Immature natural killer cell (primary cell): ENCODE measurements at places on chromosomes 12 and 14. TPM values are rescaled to one million over a fixed set of nuclear protein-coding genes. Genes with fewer than 3 reads are reported as not detected.

CELA1 gene
- polyA plus RNA-seq: 0.37 TPM

MGST1 gene
- polyA plus RNA-seq: 9.1 TPM

NDRG2 gene
- 40.0 TPM for polyA plus RNA-seq

MIP gene
- 0.25 TPM for polyA plus RNA-seq

ARID4A gene
- 13.3 TPM for polyA plus RNA-seq

DNA sequence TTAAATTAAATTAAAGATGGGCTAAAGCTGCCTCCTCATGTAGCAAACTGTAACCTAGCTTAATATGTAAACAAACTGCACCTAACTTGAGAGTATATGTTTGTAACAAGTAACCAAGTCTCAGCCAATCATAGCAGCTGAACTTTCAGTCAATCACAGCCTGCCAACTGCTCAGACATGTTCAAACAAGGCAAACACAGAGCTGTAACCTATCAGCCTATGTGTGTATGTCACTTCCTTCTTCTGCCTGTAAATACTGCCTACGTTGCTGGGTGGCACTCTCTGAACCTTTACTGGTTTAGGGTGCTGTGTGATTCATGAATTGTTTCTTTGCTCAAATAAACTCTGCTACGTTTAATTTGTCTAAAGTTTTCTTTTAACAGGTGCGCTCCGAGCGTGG, 2.9 kb downstream of the SERPINA6 start:
- no peak for DNase-seq
- H3K36me3 ChIP-seq: no peaks in the 10 kb centered on the region
- H3K27me3 ChIP-seq: peaks cover 2% of the 10 kb centered on the region
- H3K4me3 ChIP-seq: no peak overlapping the region
- no peaks in the 10 kb centered on the region for H3K4me1 ChIP-seq

DNA sequence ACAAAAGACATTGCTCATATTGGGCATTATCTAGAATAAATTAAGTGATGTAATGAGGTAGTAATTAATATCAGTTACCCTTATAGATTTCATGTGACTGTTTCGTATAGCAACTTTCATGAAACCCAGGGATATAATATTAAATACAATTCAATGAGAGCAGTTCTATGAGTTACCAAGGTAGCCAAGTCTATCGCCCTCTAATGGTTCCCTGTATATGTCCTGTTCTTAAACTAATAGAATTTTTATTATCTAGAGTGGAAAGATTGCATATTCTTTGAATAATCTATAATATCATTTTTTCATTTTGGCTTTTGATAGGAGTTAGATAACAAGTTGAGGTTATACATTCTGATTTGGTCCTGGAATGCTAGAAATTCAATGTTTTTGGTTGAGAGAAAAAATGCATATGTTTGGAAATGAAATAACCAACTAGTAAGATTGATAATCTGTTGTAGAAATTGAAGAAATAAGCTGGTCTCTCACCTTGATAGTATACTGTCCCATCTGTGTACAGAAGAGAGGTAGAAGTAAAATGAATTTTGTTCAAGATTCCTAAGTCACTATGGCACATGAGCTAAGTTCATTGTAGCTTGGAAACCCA, 59.7 kb downstream of the SCFD1 start:
- no peak overlapping the region for H3K27ac ChIP-seq
- peaks cover 2% of the 10 kb centered on the region for H3K4me1 ChIP-seq
- H3K4me3 ChIP-seq: no peak overlapping the region
- no peaks in the 10 kb centered on the region for H3K27me3 ChIP-seq
- DNase-seq: no peak

DNA sequence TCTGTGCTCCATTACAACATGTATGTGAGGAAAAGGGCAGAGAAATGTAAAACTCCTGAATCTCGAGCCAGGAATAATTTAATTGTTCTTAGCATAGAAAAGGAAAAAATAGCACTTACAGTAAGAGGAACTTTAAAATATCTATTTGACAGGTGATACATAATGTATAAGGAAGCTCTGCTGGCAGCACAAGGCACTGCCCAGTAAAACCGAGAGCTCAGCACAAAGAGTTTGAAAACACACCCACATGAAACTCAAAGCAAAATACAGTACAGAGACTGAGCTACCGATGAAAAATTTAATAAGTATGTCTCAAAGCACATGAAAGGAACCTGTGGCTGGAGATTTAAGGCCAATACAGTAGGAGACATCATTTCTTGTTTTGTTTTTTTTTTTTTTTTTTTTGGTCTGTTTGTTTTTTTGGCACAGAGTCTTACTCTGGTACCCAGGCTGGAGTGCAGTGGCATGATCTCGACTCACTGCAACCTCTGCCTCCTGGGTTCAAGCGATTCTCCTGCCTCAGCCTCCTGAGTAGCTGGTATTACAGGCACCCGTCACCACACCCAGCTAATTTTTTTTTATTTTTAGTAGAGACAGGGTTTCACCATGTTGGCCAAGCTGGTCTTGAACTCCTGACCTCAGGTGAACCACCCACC, 19.2 kb downstream of the CLIP1 start:
- H3K36me3 ChIP-seq: peaks cover 3% of the 10 kb centered on the region
- H3K4me1 ChIP-seq: peaks cover 21% of the 10 kb centered on the region
- no peaks in the 10 kb centered on the region for H3K27me3 ChIP-seq
- no peak overlapping the region for H3K4me3 ChIP-seq
- no peak overlapping the region for H3K27ac ChIP-seq

GRCh38 chr14:28577187-28577586, 189.4 kb upstream of the FOXG1 start:
- no peaks in the 10 kb centered on the region for H3K27me3 ChIP-seq
- H3K27ac ChIP-seq: no peak overlapping the region
- DNase-seq: no peak

- H3K4me1 ChIP-seq: no peaks in the 10 kb centered on the region
- no peak overlapping the region for H3K4me3 ChIP-seq
- no peaks in the 10 kb centered on the region for H3K36me3 ChIP-seq
- H3K27me3 ChIP-seq: peaks cover 2% of the 10 kb centered on the region
These were observed 27.3 kb downstream of the NTF3 start for GRCh38 chr12:5459051-5459782.

DNA sequence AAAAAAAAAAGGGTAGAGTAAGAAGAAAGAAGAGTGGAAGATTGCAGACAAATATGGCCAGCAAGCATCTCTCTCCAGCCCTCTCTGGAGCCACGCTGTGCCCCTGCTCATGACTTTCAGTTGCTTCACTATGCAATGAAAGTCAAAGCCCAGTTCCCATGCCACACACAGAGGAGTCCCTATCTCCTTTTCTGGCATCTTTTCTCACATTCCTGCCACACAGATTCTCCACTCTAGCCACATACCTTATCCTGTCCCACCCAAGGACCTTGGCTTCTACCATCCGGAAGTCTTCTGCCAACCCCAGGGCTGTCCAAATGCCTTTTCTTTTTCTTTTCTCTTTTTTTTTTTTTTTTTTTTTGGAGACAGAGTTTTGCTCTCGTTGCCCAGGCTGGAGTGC, 39.3 kb upstream of the CAPRIN2 start:
- H3K4me1 ChIP-seq: peaks cover 26% of the 10 kb centered on the region
- H3K27me3 ChIP-seq: peaks cover 4% of the 10 kb centered on the region
- peak overlapping the region; percentile 53 for H3K4me3 ChIP-seq
- peak overlapping the region; percentile 55 for H3K27ac ChIP-seq

DNA sequence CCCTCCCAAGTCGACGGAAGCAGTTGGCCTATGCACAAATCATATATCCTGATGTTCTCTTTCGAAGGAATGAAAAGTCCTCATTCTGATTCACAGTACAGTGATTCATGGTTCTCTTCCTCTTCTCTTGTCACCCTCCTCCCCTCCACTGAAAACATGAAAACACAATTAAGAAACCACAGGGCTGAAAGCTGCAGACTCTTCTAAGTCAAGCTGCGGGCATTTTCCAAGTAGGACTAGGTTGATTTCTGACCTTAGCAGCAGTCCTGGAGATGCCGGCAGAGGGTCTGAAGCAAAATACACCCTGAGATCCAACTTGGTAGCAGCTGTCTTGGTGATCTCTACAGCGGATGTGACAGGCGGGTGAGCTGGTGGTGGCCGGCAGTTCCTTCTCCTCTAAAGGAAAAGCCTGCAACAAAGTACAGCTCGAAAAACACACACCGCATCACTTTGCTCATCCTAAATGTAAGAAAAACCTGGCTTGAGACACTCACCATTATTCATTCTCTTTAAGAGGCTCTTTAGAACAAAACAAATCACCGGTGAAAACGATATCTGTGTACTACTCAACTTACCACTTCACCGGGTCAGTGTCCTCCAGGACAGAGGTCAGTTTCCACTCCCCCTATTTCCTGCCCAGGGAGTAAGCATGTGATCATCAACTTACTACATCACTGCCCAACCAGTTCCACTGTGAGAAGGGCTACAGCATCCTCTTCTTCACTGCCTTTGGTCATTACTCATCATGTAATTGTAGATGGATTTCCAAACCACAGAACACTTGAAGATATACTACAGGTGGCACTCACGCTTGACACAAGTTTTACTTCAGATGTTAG, 6.0 kb downstream of the TMCC3 start:
- no peaks in the 10 kb centered on the region for H3K36me3 ChIP-seq
- peak; percentile 32 for DNase-seq
- H3K27ac ChIP-seq: peak overlapping the region; percentile 78
- H3K4me3 ChIP-seq: peak overlapping the region; percentile 90
- H3K4me1 ChIP-seq: peaks cover 83% of the 10 kb centered on the region

- no peak overlapping the region for H3K27ac ChIP-seq
- no peak overlapping the region for H3K4me3 ChIP-seq
- DNase-seq: no peak
- H3K27me3 ChIP-seq: peaks cover 19% of the 10 kb centered on the region
- H3K36me3 ChIP-seq: no peaks in the 10 kb centered on the region
- H3K4me1 ChIP-seq: peaks cover 26% of the 10 kb centered on the region
These were observed 24.5 kb downstream of the NELL2 start for GRCh38 chr12:44851586-44851985.

DNA sequence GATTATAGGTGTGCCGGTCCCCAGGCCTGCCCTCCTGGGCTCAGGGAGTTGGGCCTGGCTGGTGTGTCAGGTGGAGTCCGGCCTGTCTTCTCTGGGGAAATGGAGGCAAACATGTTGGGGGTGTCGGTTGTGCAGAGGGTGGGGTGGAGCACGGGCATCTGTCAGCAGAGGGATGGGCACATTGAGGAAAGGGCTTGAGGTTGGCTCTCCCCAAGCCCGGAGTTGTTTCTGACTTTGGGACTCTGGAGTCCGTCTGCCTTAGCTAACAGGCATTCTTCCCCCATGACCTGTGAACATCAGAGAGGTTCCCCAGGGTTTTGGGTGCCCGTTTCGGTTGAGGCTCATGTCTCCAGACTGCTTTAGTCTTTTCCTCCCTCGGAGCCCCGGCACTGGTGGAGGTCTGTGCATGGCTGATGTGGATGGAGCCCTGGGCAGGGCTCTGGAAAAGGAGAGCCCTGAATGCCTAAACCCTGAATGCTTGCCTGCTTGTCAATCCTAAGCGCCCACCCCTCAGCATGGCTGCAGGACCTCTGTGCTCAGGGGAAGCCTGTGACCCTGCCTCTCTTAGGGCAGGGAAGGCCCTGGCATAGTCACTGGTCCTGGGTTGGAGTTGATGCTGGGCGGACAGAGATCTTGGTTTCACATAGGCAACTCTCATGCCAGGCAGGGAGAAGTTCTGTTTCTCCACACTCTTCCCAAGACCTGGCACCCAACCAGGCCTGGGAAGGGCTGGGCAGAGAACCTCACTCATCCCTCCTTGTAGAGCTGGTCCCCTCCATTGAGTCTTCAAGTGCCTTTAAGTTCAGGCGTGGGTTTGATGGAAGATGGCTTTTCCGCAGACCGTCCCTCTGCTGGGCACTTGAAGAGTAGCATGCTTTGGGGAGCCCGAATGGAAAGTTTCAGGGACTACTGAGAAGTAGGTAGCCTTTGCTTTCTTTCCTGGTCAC, 12.9 kb downstream of the NYNRIN start:
- peaks cover 2% of the 10 kb centered on the region for H3K27me3 ChIP-seq
- no peak overlapping the region for H3K27ac ChIP-seq
- DNase-seq: no peak
- H3K36me3 ChIP-seq: no peaks in the 10 kb centered on the region
- H3K4me1 ChIP-seq: no peaks in the 10 kb centered on the region

GRCh38 chr12:131628023-131628740, 82.7 kb upstream of the SFSWAP start:
- no peak for DNase-seq
- peak overlapping the region; percentile 42 for H3K4me3 ChIP-seq
- H3K27me3 ChIP-seq: peaks cover 37% of the 10 kb centered on the region
- H3K4me1 ChIP-seq: peaks cover 72% of the 10 kb centered on the region

GRCh38 chr14:51121096-51121495, 26.2 kb upstream of the TRIM9 start:
- no peak overlapping the region for H3K27ac ChIP-seq
- no peaks in the 10 kb centered on the region for H3K27me3 ChIP-seq
- no peak for DNase-seq
- H3K4me1 ChIP-seq: no peaks in the 10 kb centered on the region

DNA sequence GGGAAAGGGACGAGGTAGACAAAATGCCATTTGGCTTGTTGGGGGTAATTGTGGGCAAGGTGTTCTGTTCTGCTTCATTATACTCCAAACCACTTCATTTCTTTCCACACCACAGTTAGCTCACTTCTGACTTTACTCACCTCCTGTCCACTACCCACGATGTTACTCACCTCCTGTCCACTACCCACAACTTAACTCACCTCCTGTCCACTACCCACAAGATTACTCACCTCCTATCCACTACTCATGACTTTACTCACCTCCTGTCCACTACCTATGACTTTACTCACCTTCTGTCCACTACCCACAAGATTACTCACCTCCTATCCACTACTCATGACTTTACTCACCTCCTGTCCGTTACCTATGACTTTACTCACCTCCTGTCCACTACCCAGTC, 10.1 kb upstream of the TWF1 start:
- no peaks in the 10 kb centered on the region for H3K4me1 ChIP-seq
- no peaks in the 10 kb centered on the region for H3K27me3 ChIP-seq
- no peaks in the 10 kb centered on the region for H3K36me3 ChIP-seq

GRCh38 chr14:32846821-32847365, 91.8 kb upstream of the NPAS3 start:
- H3K4me1 ChIP-seq: no peaks in the 10 kb centered on the region
- H3K27ac ChIP-seq: no peak overlapping the region
- no peak for DNase-seq
- H3K4me3 ChIP-seq: no peak overlapping the region
- H3K27me3 ChIP-seq: peaks cover 2% of the 10 kb centered on the region
- peaks cover 4% of the 10 kb centered on the region for H3K36me3 ChIP-seq

DNA sequence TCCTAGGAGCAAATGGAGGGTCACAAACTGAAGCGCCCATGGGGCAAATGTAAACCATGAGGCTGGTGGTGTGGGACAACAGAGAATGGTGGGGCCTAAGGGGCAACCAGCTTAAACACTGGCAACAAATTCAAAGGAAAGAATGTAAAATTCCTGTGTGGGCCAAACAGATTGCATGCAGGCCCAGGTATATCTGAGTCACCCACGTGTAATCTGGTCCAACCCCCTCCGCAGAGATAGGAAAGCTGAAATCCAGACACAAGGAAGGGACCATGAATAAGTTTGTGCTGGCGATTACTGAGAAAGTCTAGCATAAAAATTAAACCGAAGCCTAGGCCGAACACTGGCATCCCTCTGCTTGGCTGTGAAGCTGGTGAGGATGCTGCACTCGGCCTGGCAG, 71.6 kb downstream of the ITPK1 start:
- peak overlapping the region; percentile 41 for H3K4me3 ChIP-seq
- H3K36me3 ChIP-seq: peaks cover 5% of the 10 kb centered on the region
- peaks cover 4% of the 10 kb centered on the region for H3K27me3 ChIP-seq
- DNase-seq: no peak

GRCh38 chr12:22126758-22127157, 80.7 kb downstream of the CMAS start:
- no peak for DNase-seq
- peaks cover 2% of the 10 kb centered on the region for H3K27me3 ChIP-seq
- H3K4me1 ChIP-seq: no peaks in the 10 kb centered on the region

GRCh38 chr12:10339053-10339840, 31.6 kb downstream of the KLRD1 start:
- no peaks in the 10 kb centered on the region for H3K27me3 ChIP-seq
- peaks cover 16% of the 10 kb centered on the region for H3K4me1 ChIP-seq
- no peak overlapping the region for H3K4me3 ChIP-seq
- H3K36me3 ChIP-seq: no peaks in the 10 kb centered on the region
- H3K27ac ChIP-seq: no peak overlapping the region

- H3K27ac ChIP-seq: no peak overlapping the region
- H3K36me3 ChIP-seq: no peaks in the 10 kb centered on the region
These were observed 328.0 kb upstream of the ATP2B1 start for GRCh38 chr12:90036637-90037036.
